ENCODE measurements at places on chromosomes 1 and 21.

DNA sequence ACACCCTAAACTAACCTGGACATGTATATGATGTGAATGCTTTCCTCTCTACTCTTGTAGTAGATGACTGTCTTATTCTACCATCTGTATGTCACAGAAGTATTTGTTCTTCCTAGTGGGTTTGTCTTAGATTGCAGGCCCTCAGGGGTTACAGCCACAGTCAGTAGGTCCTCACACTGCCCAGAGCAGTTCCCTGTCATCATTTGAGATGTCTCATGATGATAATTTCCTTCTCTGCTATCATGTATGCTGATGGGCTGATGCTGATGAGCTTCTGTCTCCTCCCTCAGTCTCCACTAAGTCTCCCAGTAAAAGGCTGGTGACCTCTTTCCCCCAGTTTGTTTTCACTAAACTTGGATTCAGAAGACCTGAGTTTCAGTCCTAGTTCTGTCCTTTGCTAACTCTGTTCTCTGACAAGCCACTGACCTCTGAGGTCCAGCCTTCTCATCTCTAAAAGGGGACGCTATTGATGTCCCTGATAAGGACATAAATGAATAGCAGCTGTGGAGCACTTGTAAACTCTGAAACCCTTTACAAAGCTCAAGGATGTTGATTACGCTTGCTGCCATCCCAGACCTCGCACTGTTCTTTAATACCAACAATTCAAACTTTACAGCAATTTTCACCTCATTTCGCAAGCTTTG, 3.1 kb upstream of the ETV3 start:
- no peak for DNase-seq

DNA sequence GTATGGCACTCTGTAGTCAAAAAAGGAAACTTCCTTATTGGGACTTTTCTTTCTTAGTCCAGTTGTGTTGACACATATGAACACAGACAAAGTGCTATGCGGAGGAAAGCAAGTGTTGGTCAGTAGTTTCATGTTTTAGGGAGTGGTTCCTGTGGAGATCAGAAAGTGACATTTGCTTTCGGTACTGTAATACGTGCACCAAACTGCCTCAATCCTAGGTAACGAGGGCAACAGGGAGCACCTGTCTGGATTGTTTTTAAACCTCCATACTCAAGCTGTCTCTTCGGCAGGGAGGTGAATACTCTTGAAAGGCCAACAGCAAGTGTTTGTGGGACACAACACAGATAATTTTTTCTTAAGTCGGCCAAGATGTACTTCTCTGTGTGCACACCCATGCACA, 9.1 kb downstream of the RHOU start:
- no peak for DNase-seq

- DNase-seq, result no peak
Measured at GRCh38 chr1:234913278-234913649, 215.4 kb downstream of the TOMM20 start.

GRCh38 chr1:161020509-161021164, at the start of gene F11R:
Gene F11R, minus strand, starts transcription at chr1:161021152. Its CDS starts 79 bp downstream, at chr1:161021073.
- no peak for DNase-seq

GRCh38 chr1:180674603-180675530, 43.0 kb downstream of the XPR1 start:
- no peak for DNase-seq
